ENCODE measurements at places on chromosomes 3 and 15.

DNA sequence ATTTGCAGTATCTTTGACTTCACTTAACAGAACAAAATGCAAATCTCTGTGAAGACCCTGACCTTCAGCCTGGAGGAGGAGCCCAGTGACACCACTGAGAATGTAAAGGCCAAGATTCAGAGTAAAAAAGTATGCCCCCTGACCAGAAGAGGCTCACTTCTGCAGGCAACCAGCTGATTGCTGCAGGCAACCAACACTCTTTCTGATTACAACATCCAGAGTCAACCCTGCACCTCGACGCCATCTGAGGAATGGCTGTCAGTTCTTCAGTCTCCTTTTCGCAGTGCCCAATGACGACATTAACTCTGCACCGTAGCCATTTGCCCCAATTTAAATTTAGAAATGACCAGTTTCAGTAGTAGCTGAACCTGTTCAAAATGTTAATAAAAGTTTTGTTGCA is 14.9 kb downstream of the ATP13A3 start:
- DNase-seq, result no peak

DNA sequence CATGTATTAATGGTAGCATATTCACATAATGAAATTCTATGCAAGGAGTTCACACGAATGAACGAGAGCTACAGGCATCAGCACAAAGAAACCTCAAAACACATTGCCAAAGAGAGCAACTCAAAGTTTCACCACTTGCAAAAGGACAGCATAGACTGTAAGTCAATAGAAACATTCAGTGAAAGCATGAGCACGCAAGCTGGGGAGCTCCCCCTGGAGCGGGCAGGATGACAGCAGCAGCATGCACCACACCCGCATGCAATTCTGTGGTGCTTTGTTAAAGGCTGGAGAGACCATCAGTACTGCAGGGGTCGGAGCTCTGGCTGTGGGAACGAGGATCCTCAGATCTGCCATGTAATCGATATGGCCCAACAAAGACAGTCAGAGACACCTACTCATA is 18.7 kb downstream of the OCA2 start:
- no peak for DNase-seq

DNA sequence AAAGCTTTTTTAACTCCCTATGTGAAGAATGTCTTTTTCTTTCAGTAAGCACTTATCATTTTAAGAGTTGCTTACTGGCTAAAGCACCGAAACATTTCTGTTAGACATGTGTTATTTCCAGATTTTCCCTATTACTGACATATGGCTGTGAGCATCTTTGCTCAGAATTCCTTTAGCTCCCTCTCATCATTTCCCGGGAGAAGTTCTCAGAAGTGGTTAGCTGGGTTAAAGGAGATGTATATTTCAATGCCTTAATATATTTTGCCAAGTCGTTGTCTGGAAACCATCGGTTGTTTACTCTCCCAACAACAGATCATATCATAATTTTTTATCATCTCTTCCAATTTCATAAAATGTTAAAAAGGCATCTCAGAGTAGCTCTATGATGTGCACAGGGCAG is 396.5 kb downstream of the OCA2 start:
- DNase-seq, result no peak

DNA sequence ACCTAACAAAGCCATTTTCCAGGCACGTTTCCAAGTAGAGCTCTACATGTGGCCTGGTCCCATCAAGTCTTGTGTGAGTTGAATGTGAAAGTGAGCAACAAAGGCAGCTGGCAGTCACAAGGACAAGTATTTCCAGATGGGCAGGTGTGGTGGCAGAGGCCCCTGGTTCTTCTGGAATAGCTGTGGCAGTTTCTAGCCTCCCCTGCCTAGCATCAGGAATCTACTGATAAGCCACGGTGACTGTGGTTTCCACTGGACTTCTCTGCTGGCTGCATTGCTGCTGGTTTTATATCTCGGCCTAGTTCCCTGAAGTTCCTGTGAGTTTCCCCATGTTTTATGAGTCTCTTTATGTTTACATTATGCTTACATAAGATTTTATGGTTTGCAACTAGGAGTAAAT is 117.7 kb downstream of the GOLIM4 start:
- no peak for DNase-seq

- DNase-seq, result no peak
These were observed 13.9 kb downstream of the ARHGEF3 start for GRCh38 chr3:56787784-56788256.

GRCh38 chr15:40310001-40310959 is 2.5 kb upstream of the PLCB2 start:
- no peak for DNase-seq

GRCh38 chr15:98003996-98004395 is 43.5 kb downstream of the ARRDC4 start:
- DNase-seq, result no peak

- DNase-seq, result peak; percentile 74
These were observed at the start of gene THRB for GRCh38 chr3:24494618-24495325. TSS of gene THRB (minus strand) at chr3:24494850.

GRCh38 chr3:58693940-58694850 is 27.6 kb upstream of the FAM3D start:
- DNase-seq, result no peak

- no peak for DNase-seq
These were observed 152.9 kb downstream of the XXYLT1 start for GRCh38 chr3:195117978-195118581.

- no peak for DNase-seq
These were observed 152.0 kb downstream of the GREM1 start for GRCh38 chr15:32869776-32870175.

DNA sequence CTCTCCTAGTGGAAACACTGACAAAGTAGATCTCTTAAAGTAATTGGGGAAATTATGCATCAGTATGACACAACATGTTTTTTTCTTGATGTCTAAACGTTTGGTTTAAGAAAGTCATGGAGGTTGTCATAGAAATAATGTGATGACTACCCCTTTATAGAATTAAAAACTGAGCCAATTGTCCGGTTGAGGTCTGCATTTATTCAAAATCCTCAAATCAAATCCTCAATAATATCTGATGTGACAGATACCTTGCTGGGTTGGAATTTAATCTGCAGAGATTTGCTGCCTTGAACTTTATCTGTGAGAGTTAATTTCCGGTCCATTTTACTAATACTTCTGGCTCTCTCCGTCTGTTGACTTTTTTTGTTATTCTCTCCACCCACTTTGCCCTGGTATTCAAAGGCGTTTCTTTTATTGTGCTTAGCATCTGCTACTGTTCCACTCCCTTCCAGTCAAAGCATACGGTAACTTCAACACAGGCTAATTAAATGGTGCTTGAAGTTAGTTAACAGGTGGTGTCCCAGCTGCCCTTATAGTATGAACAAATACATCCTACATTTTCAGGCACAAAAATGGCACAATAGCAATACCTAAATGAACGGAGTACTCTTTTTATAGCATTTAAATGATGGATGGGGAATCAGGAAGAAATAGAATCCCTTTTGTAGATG is 628.3 kb downstream of the ROBO1 start:
- no peak for DNase-seq

DNA sequence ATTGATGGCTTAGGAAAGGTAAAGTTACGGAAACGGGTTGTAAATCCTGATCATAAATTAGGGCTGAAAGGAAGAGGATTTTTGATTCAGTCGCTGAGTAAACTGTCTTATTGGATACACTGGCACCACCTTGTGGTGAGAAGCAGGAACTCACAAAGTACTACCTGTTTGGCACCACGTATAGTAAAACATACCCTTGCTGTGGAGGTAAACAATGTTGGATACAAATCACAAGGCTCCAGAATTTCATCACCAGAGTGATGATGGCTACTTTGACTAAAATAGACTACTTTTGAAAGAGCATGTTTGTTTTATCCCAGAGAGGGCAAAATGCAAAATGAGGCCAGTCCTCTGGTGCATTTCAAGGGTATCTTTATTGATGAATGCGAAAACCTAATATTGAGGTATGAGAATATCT is 216.9 kb downstream of the IGSF11 start:
- no peak for DNase-seq

- DNase-seq, result no peak
These were observed 197.3 kb upstream of the SLITRK3 start for GRCh38 chr3:165393461-165393860.

DNA sequence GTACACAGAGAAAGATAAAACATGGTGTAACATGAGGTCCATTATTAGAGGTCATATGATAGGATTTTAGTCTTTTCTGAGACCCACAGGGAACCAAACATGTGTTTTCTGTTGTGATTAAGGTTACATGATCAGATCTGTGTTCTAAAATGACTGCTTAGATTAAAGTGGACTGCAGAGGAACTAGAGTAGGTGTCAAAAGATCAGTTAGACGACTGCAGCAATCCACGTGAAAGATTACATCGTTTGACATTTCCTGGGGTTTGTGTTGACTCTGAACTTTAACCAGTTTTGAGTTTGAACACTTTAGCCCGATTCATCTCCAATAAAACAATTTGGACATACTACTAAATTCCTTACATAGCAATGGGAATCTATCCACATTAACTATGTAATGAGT is 5.1 kb downstream of the MIX23 start:
- no peak for DNase-seq

- DNase-seq, result no peak
These were observed 13.9 kb downstream of the MAPKAPK3 start for GRCh38 chr3:50630877-50631276.

GRCh38 chr15:74626752-74627692 is 11.4 kb downstream of the CLK3 start:
- no peak for DNase-seq

- DNase-seq, result no peak
These were observed 32.6 kb downstream of the COL6A5 start for GRCh38 chr3:130377960-130378676.

- peak; percentile 62 for DNase-seq
These were observed 83.8 kb downstream of the APBA2 start for GRCh38 chr15:28969511-28970085.

DNA sequence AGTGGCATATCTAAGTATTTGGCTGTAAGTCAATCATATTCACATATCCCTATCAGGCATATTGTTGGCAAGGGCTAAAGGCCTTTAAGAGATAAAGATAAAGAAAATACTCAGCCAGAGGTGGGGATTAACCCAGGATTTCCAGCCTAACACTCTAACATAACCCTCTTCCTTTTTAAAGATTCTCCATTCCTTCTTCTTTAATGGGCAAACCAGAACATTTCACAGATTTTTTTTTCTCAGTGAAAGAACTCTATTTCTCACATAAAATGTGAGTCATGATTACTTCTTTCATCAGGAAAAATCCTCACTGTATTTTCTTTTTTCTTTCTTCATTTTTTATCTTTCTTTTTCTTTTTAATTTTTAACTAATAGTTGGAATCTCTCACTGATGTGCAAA is 200.4 kb downstream of the NR1D2 start:
- DNase-seq, result no peak

- DNase-seq, result no peak
These were observed 618.2 kb upstream of the ZNF717 start for GRCh38 chr3:76403556-76403955.

DNA sequence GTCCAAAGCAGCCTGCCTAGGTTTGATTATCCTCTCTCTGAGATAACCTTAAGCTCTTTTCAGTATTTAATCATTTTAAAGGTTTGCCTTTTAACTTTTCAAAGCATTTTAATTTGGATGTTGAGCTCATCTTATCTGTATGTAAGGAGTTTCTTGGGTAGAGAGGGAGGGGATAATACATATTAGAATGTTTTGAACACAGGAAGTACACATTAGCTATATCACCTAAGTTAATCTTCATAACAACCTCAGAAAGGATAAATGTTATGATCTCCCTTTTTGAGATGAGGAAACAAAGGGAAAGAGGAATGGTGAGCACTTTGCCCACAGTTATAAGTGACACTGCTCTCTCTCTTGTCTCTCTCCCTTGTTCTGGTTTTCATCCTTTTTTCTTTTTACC is 2.2 kb upstream of the CD47 start:
- DNase-seq, result no peak
